Glomerular endothelial cell (primary cell): ENCODE measurements at places on chromosomes 7 and 10. TPM values are rescaled to one million over a fixed set of nuclear protein-coding genes. Genes with fewer than 3 reads are reported as not detected.

DNAJB9 gene
- 26.0 and 28.2 TPM in 2 replicates for total RNA-seq

ASIC3 gene
- 0.15 and 1.6 TPM in 2 replicates for total RNA-seq

NEBL gene
- total RNA-seq = 0.44 and 0.47 TPM in 2 replicates

EBLN1 gene
- total RNA-seq = not detected in 2 replicates

AGBL3 gene
- total RNA-seq = 1.3 and 2.5 TPM in 2 replicates

NKX2-3 gene
- not detected in 2 replicates for total RNA-seq

CYP3A7 gene
- not detected in 2 replicates for total RNA-seq

ZYX gene
- 270 and 344 TPM in 2 replicates for total RNA-seq

VPS26A gene
- total RNA-seq = 43.9 and 55.7 TPM in 2 replicates

VSIR gene
- total RNA-seq = 14.9 and 53.8 TPM in 2 replicates

ST8SIA6 gene
- total RNA-seq = 0.76 TPM in 1 of 2 replicates, not detected in the other

FOXI2 gene
- total RNA-seq = not detected in 2 replicates

CDHR1 gene
- 0.15 and 1.3 TPM in 2 replicates for total RNA-seq

TRPV5 gene
- not detected in 2 replicates for total RNA-seq

CTAGE8 gene
- not detected in 2 replicates for total RNA-seq

SPDYE2 gene
- not detected in 2 replicates for total RNA-seq

HK1 gene
- total RNA-seq = 125 and 133 TPM in 2 replicates

PLCE1 gene
- total RNA-seq = 0.19 and 0.29 TPM in 2 replicates

PDZD7 gene
- total RNA-seq = 0.82 and 1.2 TPM in 2 replicates

ZMYND11 gene
- 31.6 and 43.7 TPM in 2 replicates for total RNA-seq

PKD1L1 gene
- 2.6 and 14.2 TPM in 2 replicates for total RNA-seq

OPN1SW gene
- not detected in 2 replicates for total RNA-seq

HECW1 gene
- total RNA-seq = not detected in 2 replicates

MYL7 gene
- not detected in 2 replicates for total RNA-seq

CADPS2 gene
- 12.4 and 13.8 TPM in 2 replicates for total RNA-seq

PHKG1 gene
- 0.10 and 0.35 TPM in 2 replicates for total RNA-seq

GNG11 gene
- total RNA-seq = 302 and 318 TPM in 2 replicates

TAS2R38 gene
- not detected in 2 replicates for total RNA-seq

UMAD1 gene
- total RNA-seq = 5.4 and 9.9 TPM in 2 replicates

IGFBP3 gene
- total RNA-seq = 49.0 and 247 TPM in 2 replicates

HMX2 gene
- not detected in 2 replicates for total RNA-seq

AGR3 gene
- total RNA-seq = not detected in 2 replicates

SPDYE6 gene
- not detected in 2 replicates for total RNA-seq

ANKRD7 gene
- not detected in 2 replicates for total RNA-seq

LBX1 gene
- not detected in 2 replicates for total RNA-seq

DNAJC12 gene
- 1.9 and 2.0 TPM in 2 replicates for total RNA-seq

SPDYE8 gene
- not detected in 2 replicates for total RNA-seq

PON1 gene
- not detected in 2 replicates for total RNA-seq

ZNF804B gene
- not detected in 2 replicates for total RNA-seq

TMEM178B gene
- 1.1 and 3.1 TPM in 2 replicates for total RNA-seq

KCP gene
- 0.06 TPM in 1 of 2 replicates, not detected in the other for total RNA-seq

CALML5 gene
- total RNA-seq = not detected in 2 replicates

CNTNAP2 gene
- total RNA-seq = under 0.01 and 0.97 TPM in 2 replicates

C10orf71 gene
- not detected in 2 replicates for total RNA-seq

RBM17 gene
- 33.7 and 55.6 TPM in 2 replicates for total RNA-seq

NUDT13 gene
- total RNA-seq = 0.97 and 0.99 TPM in 2 replicates

TUBAL3 gene
- 0.12 TPM in 1 of 2 replicates, not detected in the other for total RNA-seq

SYT15 gene
- 0.29 TPM in 1 of 2 replicates, not detected in the other for total RNA-seq

HPS1 gene
- total RNA-seq = 69.5 and 71.1 TPM in 2 replicates

C10orf105 gene
- not detected in 2 replicates for total RNA-seq

ABCB8 gene
- 24.5 and 47.5 TPM in 2 replicates for total RNA-seq

EVX1 gene
- total RNA-seq = not detected in 2 replicates

HMX3 gene
- total RNA-seq = not detected in 2 replicates

PNLIPRP1 gene
- not detected in 2 replicates for total RNA-seq

NANOS1 gene
- 0.82 and 2.8 TPM in 2 replicates for total RNA-seq

LYZL1 gene
- total RNA-seq = not detected in 2 replicates

GTF2IRD2 gene
- total RNA-seq = 1.8 and 3.9 TPM in 2 replicates
